Left hindlimb (tissue), 1 donor: ENCODE measurements at places on chromosomes 4 and X.

- DNase-seq: no peak
Observed at GRCh38 chr4:8747467-8748235, 124.0 kb downstream of the HMX1 start.

DNA sequence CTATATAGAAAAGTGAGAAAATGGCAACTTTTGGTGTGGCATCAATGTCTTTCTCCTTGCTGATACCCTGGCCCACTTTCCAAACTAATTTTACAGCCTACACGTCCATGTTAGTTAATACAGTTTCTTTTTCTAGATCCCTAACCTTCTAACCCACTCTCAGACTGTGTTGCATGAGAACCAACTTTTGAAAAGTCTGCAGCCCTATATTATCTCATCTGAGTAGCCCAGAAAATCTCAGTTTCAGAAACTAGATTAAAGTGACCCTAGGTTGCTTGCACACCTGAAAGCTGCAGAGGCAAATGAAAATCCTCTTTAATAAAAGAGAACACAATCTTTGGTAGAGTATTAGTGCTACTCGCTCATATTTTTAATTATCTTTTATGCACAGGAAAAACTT, 371.6 kb upstream of the EMCN start:
- DNase-seq: no peak

GRCh38 chr4:48909697-48910096, 3.1 kb upstream of the OCIAD2 start:
- DNase-seq: no peak

GRCh38 chr4:121737846-121738554, 27.0 kb downstream of the SMIM43 start:
- no peak for DNase-seq

DNA sequence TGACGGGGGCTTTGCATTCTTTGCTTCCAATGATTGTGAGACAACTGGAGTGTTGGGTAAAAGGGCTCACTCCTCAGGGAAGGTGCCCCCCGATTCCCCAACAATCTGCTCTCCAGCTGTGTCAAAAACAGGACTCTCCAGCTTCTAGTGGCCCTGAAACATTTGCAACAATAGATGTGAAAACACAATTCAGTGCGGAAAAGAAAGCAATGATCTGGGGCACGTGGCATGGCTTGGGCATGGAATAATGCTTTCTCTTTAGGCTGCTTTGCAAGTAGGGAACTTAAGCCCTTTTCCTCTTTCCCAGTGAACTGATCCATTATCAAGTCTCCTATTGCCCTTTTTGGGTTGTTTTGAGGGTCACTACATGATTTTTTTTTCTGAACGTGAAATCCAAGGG, 239.9 kb downstream of the C4orf33 start:
- no peak for DNase-seq

DNA sequence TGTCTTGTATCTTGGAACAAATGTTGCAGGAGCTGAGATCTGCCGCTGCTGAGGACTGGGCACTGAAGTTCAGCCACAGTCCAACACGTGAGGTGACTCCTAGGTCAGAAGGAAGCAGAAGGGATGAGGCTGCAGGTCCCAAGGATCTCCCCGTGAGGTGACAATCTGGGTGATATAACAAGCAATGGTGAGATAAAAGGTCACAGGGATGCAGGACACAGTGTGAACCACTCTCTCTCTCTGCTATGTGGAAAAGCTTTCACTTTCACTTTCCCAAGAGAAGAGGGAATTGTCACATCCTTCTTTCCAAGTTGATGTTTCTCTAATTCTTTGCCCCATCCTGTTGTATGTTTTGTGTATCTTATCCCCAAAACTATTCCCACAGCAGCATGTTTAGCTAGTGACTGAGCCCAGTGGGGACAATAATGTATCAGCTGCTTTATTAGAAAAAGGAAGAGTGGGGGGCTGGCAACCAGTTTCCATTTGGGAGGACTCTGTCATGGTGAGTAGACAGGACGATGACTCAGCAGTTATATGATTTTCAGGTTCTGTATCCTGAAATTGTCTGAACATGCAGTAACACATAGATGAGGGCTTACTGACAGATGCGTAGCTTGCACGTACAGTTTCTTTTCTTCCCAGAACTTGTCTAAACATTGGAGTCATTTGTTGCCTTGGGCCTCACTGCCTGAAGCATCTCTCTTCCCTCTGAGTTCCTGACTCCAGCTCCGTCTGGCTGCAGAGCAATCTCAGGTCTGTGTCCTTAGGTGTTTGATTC, 1415.8 kb upstream of the TENM3 start:
- DNase-seq: no peak

- DNase-seq: no peak
Observed at GRCh38 chr4:160835789-160836188, 1328.0 kb downstream of the FSTL5 start.

DNA sequence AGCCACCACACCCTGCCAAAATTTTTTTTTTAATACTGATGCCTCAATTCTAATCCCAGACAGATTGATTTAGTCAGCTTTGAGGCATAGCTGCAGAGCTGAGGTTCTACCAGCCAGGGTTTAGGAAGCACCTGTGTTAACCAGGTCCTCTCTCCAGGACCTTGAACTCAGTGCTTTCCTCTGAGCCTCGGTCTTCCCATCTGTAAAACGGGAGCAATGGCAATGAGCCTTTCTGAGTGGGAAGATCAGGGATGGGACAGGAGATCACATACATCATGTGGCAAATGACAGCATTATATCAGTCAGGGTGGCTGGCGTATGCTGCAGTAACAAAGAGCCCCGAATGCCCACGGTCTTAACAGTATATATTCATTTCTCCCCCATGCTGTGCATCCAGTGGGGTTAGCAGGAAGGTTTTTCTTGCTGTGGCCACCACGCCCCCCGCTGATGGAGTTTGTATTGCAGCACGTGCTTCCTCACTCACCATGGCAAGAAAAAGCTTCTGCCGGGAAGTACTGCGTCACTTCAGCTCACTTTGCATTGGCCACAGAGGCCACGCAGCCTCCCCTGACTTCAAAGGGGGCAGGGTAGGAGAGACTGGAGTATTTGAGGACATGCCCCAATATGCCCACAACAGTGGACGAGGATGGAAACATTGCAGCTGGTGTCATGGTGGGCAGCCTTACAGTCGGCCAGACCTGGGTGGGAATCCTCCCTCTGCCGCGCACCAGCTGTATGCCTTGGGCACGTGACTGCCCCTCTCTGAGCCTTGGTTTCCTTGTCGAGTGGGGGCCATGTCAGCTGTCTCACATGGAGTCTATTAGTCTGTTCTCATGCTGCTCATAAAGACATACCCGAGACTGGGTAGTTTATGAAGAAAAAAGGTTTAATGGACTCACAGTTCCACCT, 24.1 kb upstream of the MRFAP1 start:
- DNase-seq: no peak

GRCh38 chr4:137543648-137544047, 11.4 kb upstream of the PCDH18 start:
- DNase-seq: no peak

- no peak for DNase-seq
Observed at GRCh38 chr4:177596991-177597390, 154.8 kb upstream of the AGA start.

GRCh38 chr4:57048590-57049304, 61.4 kb downstream of the IGFBP7 start:
- no peak for DNase-seq

GRCh38 chr4:164501074-164501473, 252.9 kb upstream of the SMIM31 start:
- no peak for DNase-seq

GRCh38 chr4:4362991-4363697, 23.8 kb upstream of the NSG1 start:
- DNase-seq: no peak

GRCh38 chr4:1803523-1804423, 10.7 kb downstream of the FGFR3 start:
- peak; percentile 29 for DNase-seq

DNA sequence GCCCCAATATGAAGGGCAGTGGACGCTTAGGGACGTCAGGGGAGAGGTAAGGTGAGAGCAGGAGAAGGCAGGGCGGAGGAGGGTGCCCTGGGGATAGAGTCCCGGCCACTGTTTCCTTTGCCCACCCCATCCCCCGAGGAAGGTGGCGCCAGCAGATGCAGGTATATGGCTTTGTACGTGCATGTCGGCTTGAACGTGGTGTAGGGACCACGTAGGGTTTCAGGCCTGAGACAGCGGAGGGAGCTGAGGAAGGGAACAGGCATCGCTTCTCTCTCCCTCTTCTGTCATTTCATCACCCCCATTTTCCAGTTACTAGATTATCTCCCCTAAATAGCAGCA, 97.9 kb downstream of the PHKA2 start:
- DNase-seq: no peak

- no peak for DNase-seq
Observed at GRCh38 chr4:74255096-74255495, 53.2 kb upstream of the EPGN start.

DNA sequence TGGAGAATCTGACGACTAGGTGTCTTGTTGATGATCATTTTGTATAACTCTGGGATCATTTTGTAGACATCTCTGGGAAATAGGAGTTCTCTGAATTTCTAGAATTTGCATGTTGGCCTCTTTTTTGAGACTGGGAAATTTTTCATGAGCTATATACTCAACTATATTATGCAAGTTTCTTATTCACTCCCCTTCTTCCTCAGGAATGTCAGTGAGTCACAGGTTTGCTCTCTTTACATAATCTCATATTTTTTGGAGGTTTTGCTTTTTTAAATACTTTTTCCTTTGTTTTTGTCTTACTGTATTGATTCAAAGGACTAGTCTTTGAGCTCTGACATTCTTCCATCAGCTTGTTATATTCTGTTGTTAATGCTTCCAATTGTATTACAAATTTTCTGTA, 1324.2 kb downstream of the TECRL start:
- no peak for DNase-seq

GRCh38 chr4:72525938-72526337, 43.1 kb downstream of the ADAMTS3 start:
- peak; percentile 94 for DNase-seq

DNA sequence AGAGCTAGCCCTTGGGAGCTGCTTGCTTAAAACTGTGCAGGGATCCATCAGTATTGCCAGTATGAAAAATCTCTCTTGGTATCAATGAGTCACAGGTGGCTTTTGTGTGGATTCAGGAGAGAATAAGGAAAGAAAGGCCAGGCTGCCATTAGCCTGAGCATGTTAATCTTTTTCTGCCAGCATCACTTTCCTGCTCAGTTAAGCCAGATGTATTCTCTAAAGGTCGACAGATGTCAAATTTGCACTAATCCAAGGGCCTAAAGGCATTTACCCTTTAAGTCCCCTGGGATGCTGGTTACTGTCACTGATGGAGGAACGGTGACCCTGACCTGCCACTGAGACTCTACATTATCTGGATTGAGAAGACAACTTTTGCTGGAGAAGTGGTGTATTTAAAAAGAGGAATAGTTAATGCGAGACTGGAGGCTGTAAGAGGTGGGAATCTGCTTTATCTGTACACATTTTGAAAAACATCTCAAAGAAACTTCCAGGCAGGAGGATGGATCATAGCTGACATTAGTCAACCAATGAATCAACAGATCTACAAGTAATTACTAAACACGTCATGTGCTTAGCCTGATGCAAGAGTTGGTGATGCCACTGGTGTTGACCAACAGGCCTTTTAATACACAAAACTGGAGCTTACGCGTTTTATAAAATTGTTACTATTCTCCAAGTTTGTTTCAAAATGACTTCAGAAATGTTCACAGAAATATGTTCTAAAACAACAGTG, 241.4 kb upstream of the ANXA3 start:
- no peak for DNase-seq

DNA sequence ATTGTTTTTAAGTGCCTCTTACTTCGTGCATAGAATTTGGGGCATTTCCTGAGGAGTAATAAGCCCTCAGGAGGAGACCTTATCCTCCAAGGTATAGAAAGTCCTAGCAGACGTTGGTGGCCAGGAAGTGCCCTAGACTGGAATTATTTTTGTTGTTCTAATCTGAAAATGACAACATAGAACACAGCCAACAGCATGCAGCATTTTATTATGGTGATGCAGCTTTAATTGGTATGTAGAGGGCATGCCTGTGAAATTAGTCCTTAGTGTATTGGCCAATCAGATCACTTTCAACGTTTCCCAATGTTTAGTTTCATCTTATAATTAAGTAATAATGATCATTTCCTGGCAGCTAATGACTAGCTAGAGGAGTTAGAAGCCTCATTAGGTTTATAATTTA, 199.2 kb downstream of the SHROOM3 start:
- DNase-seq: no peak

DNA sequence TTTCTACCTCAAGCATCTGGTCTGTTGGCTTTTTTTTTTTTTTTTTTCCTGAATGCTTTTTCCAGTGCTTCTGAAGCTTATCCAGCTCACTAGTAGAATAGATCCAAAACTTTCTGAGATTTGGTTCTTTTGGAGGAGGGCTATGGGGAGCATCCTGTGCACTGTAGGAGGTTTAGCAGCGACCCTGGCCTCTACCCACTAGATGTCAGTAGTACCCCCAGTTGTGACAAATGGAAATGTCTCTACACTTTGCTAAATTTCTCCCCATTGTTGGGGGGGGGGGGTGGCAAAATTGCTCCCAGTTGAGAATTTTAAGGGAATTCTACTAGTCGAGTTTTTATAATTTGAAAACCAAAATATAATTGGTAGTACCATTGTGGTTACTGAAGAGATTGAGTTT, 23.0 kb upstream of the PPA2 start:
- no peak for DNase-seq

- no peak for DNase-seq
Observed at GRCh38 chrX:69117876-69118526, 47.3 kb downstream of the PJA1 start.

DNA sequence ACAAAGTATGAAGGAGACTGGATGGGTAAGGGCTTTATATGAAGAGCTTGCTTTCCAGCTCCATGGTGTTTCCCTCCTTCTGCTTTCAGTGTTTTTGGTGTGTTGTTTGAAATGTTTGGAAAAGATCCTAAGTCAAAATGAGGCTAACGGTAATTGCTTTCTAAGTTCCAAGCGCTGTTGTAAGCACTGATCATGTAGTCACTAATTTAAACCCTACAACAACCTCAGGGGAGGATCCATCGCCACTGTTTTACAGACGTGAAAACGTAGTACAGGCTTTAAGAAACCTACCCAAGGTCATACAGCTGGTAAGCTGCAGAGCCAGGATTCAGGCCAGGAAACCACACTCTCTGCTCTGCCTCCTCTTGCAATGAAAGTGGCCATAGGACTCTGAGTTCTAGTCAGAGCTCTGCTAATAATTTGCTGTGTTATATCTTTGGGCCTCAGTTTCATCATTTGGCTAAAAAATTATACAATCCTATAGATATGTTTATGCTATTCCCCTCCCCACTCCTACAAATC, 102.9 kb upstream of the PGRMC2 start:
- no peak for DNase-seq

DNA sequence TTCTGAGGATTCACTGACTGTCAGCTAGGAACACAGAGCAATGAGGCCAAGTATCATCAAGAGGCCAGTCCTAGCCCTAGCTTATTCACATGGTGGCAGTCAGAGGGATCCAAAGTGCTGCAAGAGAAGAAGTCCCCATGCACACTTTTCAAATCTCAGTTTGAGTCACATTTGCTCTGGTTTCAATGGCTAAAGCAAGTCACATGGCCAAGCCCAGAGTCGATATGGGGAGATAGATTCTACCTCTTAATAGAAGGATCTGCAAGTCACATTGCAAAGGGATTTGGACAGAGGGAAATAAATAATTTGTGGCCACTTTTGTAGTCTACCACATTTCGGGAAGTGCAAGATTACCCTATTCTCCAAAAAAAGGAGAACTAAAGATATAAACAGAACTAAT, 3.7 kb upstream of the LCORL start:
- DNase-seq: no peak
